ENCODE measurements at places on chromosomes 4 and X.

DNA sequence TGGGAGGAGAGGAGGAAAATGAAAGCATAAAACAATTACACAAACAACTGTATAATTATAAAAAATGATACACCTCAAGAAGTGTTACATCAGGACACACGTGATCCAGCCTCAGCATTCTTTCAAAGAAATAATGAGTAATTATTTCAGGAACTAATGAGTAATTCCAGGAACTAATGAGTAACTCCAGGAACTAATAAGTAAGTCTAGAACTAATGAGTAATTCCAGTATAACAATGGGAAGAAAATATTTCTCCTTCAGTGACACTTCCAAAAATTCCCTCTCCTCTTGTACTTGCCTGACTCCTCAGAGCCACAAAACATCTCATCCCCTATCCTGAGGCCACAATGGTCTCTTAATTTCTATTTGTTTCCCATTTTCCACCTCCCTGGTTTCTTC is 63.5 kb upstream of the COL25A1 start:
- no peak for DNase-seq

- no peak for DNase-seq
Observed at GRCh38 chr4:6582889-6583490, 8.0 kb downstream of the MAN2B2 start.

- DNase-seq: no peak
Observed at GRCh38 chr4:141731481-141731880, 95.1 kb downstream of the IL15 start.

GRCh38 chr4:1972414-1972813 is 36.4 kb downstream of the NELFA start:
- DNase-seq: no peak

DNA sequence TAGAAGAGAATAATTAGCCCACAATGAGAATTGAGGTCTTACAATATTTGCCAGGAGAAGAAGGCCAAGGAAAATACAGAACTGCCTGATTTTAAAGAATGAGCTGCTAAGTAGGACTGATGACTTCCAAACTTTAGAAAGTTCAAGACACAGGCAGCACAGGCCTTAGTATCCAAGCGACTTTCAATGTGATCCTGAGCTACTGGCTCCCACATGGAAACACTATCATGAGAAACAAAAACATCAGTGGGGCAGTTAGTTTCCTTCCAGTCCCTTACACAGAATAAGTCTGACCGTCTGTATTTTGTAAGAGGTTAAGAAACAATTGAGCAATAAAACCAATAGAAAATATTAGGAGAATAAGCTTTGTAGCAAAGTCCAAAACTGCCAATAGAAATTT is 251.4 kb downstream of the COL25A1 start:
- DNase-seq: no peak

- no peak for DNase-seq
Observed at GRCh38 chrX:53263597-53264094, 17.7 kb downstream of the IQSEC2 start.

DNA sequence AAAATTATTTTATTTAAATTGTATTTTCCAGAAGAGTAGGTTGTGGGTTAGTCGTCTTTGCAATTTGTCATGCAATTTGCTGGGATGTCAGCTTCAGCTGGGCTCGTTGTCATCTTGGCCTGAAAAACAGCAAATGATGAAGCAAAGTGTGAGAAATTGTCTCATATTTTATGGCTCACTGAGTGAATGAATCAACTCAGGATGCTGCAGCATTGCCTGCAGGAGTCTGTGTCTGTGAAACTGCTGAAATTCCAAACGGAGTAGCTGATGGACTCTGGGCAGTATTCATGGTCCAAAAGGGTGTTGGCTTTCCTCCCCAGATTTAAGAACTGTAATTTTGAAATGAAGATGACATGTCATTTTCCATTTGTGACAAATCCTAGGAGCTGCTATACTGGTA is 37.2 kb downstream of the CXCL8 start:
- DNase-seq: no peak

GRCh38 chr4:121330180-121330665 is 50.6 kb downstream of the QRFPR start:
- DNase-seq: no peak

- DNase-seq: no peak
Observed at GRCh38 chrX:29471829-29472228, 743.5 kb upstream of the MAGEB2 start.

DNA sequence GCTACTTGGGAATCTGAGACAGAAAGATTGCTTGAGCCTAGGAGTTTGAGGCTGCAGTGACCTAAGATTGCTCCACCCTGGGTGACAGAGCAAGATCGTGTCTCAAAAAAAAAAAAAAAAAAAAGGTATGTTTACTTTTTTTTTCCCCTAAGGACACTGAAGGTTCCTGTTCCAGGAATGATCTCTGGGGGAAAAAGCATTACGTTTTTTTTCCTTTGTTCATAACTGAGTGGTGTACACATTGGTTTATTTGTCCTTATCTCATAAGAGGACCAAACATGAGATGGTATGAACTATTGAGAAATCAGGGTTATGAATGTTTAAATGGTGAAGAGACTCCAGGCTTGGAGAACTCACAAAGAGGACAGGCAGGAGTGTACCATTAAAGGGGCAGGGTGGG is 120.4 kb upstream of the IL1RAPL2 start:
- DNase-seq: no peak

DNA sequence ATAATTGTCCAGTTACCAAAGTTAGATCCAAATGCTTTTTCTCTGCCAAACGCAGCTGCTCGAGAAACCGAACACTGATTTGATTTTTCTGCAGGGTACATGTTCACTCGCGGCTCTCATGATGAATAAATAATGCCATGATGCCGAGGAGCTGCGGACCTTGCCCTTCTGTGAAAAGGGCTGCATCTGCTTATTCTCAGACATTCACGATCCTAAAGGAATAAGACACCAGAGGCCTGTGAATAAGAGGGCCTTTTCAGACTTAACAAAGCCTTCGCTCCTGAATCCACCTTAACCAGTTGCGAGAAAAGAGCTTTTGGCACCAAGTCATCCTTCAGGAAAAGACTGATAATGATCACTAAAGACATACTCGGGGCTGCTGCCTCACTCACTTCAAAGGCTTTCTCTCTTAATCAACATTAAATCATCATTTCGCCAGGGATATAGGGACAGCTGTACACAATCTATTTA is 147.5 kb downstream of the FBXO8 start:
- DNase-seq: no peak

DNA sequence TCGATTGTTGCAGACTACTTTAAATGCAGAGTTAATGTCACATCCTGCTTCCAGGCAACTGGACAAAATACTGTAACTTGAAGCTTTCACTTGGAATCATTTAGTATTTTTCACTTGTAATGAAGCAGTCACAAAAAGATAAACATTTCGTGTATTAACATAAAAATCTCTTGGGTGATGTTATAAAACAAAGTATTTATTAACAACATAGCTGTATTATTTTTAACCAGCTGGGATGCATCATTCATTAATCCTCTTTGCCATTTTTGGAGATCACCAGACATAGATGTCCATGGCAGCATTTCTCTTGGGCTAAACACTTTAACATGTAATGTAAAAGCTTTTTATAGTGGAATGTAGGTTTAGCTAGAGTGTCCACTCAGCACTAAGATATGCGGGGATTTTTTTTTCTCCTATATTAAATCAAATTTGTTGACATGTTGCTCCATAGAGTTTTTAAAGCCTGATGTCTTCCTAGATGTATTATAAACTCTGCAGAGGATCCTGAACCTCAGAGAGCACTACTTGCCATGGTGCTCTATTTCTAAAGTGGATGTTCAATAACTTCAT is 193.7 kb upstream of the SPANXN4 start:
- no peak for DNase-seq

DNA sequence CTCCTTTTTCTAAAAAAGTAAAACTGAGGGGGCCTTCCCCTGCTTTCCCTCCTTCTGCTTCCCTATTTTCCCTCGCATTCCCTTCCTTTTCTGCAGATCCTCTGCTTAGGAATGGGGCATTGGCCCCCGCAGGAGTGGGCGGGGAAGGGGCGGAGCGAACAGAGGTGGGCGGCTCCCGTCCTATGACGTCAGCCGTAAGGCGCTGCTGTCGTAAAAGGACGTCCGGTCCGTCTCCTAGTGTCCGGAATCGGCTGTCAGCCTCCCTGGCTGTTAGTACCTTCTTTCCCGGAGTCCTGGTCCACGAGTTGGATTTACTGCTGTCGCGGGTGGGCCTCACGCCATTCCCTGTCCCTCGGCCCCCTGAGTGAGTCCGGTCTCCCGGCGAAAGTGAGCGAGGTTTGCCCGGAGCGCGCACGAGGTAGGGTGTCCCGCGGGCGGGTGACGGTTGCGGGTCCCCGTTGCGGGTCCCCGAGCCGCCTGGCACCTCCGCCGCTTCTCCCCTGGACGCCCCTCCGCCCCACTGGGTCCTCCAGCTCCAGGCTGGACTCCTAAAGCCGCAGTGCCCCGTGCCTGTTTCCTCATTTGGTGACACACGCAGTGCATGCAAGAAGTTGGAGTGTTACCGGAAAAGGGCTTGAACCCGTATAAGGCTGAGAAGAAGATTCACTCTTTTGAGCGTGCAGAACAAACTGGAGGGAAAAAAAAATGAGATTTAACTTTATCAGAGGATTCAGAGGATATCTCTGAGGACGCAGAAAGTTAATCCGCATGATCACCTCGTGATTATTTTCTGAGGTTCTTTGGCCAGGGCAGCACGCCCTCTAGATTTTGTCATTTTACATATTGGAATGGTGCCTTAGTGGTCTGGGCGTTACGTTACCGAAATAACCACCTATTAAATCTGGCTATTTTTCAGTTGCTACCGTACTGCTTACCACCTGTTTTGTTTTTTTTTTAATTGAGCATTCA is at the start of gene ZNF330:
Gene ZNF330 (plus strand): TSS at position 205 of the 969 bp plus-strand sequence. CDS start 1,477 bp downstream, outside the sequence.
- peak; percentile 60 for DNase-seq

DNA sequence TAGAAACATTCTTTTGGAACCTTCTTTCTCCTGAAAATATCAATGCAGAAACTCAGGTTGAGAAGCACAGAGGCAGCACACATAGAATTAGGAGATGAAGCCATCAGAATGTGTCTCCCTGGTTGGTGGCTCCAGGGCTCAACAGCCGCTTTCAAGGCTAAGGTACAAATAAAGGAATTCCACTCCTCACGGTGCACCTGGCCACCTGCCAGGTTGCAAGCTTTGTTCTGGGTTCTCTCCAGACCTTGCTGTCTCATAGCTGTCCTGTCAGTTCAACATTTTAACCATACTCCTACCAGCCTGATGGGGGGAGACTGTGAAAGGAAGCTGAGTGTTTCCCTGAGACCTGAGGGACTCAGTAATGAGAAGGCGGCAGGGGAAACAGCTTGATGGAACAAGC is 96.3 kb upstream of the HPF1 start:
- no peak for DNase-seq

DNA sequence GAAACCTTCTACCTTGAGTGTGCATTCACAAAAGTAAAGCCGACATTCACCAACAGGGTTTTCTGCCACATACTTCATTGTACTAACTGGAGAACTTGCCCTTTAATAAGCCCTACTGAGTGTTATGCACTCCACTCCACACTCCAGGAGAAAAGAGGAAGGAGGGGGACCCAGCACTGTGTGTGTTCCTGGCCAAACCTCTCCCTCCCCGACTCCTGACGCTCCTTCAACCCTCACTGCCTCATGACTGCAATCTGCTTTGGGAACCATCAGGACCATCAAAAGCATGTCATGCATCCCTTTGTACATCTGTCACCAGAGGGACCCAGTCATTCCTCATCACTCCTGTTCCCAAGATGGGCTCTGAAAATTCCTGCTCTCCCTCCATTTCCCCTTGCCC is 143.7 kb downstream of the RASL11B start:
- no peak for DNase-seq

GRCh38 chrX:110836451-110836850 is 40.8 kb upstream of the CHRDL1 start:
- no peak for DNase-seq

- DNase-seq: peak; percentile 97
Observed at GRCh38 chr4:134544303-134544770, 342.7 kb upstream of the PABPC4L start.

GRCh38 chr4:147689067-147689466 is 5.1 kb upstream of the PRMT9 start:
- no peak for DNase-seq

DNA sequence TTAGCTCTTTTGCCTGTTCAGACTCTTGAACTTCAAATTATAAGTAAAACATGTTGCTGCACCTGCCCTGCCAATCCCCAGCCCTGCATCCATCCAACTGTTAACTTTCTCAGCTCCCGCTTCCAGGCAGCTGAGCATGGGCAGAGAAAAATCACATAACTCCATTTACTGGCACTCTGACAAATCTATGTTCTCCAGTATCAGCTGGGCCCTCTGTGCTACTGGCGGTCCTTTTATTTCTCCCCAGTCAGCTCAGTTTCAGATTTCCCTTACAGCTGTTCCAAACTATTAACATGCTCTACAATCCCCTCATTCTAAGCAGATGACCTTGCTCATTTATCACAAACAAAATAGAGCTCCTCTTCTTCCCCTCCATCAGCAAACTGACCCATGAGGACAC is 240.4 kb upstream of the TET2 start:
- no peak for DNase-seq

- DNase-seq: no peak
Observed at GRCh38 chr4:78666830-78667258, 109.3 kb upstream of the BMP2K start.

GRCh38 chrX:134734466-134734952 is 76.2 kb upstream of the PLAC1 start:
- no peak for DNase-seq

DNA sequence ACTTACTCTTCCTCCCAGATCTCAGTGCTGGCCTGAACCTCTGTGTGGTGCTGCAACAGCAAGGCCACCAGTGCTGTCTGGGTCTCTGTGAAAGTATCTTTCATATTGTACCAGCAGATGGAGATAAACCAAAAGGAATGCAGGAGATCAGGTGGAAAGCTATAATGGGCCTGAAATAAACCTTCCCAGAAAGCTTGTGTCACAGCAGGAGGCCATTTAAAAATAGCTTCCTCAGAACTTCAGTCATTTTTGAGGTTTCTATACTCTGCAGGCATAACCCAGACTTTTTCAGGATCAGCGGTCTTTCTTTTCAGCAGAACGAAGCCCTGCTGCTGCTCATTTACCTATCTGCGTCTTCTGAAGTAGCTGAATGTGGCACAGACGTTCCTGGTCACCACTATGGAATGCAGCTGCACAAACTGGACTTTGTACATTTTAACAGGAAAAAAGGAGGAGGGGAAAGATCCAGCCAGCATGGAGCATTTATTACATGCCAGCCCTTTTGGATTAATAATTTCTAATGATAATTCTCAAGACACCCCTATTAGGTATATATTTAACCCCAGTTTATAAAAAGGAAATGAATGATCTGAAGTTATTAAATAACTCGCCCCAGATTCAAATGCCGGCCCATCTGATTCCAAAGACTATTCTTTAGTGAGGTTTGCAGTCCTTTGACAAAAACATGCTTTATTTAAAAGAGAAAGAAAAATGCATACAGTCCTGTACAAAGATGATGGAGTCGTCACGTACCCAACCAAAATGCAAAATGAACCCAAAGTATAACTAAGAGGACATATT is 119.7 kb downstream of the NFKB1 start:
- peak; percentile 65 for DNase-seq

- DNase-seq: no peak
Observed at GRCh38 chrX:131059246-131059645, 1.1 kb downstream of the ARHGAP36 start.

DNA sequence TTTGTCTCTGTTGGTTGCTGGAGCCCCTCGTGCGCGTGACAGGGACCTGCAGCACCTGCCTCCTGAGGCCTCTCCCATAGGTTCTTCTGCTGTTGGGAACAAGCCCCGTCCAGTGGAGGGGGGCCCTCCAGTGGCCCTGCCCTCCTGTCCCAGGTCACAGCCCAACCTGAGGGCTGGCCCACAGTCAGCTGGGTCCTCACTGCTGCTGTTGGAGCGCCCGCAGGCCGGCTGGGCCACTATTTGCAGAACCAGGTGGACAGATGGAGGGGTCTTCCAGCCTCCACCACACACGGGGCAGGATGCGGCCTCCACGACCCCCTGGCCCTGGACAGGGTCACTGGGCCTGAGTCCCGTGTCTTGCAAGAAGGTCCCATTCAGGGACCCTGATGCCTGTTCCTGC is 51.4 kb upstream of the PSAPL1 start:
- no peak for DNase-seq

Measured in DMS153 (cell line).